SK-N-DZ (cell line): ENCODE measurements at places on chromosomes 12 and 14.

- no peak for DNase-seq
These were observed 182.5 kb downstream of the PHETA1 start for GRCh38 chr12:111186347-111186746.

DNA sequence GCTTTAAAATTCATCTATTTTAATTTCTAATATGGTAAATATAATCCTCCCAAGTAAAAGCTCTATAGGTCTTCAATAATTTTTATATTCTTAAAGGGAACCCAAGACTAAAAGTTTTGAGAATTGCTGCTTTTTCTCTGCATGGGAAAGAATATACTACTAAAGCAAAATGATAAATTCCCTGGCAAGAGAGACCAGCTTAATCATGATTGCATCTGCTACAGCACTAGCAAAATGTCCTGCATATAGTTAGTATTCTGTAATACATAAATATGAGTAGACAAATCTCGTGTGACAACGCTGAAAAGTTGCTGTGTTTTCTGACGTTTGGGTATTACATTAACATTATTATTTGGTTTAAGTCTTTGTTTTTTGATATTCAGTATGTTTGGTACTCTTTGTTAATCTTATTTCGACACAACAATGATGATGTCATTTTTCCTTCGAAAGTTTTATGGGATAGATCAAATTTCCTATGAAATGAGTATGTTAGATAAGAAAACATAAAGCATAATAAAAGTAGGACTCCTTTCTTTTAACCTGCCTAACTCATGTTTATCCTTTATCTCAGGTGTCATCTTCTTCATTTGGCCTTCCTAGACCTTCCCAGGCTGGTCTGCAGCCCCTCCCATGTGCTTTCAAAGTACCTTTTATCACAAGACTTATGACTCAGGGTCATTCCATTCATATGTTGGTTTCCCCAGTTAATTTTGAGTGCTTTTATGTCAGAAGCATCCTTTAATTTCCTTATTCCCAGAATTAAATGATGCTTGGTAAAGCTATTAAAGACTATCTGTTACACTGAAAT, 321.9 kb downstream of the RAD51B start:
- DNase-seq: no peak

GRCh38 chr12:9662488-9662887, 7.0 kb upstream of the CLEC2D start:
- DNase-seq: no peak

- DNase-seq: no peak
These were observed 4.9 kb upstream of the RIC8B start for GRCh38 chr12:106769546-106769945.

- no peak for DNase-seq
These were observed 12.7 kb downstream of the SLC11A2 start for GRCh38 chr12:51013441-51013840.

GRCh38 chr14:80393766-80394165, 182.5 kb upstream of the DIO2 start:
- DNase-seq: no peak

- no peak for DNase-seq
These were observed 15.3 kb upstream of the KRT80 start for GRCh38 chr12:52207106-52207505.

DNA sequence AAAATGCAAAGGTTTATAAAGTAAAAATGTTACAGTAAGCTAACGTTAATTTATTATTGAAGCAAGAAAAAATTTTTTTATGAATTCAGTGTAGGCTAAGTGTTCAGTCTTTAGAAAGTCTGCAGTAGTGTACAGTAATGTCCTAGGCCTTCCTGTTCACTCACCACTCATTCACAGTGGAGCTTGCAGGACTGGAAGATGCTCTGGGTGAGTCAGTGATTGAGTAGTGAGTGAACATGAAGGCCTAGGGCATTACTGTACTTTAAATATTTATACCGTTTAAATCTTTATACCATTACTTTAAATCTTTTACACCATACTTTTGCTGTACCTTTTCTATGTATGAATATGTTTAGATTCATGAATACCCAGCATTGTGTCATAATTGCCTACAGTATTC, 120.3 kb upstream of the SLC38A4 start:
- DNase-seq: no peak

- DNase-seq: no peak
These were observed 1.6 kb upstream of the SLC6A13 start for GRCh38 chr12:264269-264668.

- DNase-seq: no peak
These were observed 187.0 kb upstream of the C14orf180 start for GRCh38 chr14:104392396-104393198.

DNA sequence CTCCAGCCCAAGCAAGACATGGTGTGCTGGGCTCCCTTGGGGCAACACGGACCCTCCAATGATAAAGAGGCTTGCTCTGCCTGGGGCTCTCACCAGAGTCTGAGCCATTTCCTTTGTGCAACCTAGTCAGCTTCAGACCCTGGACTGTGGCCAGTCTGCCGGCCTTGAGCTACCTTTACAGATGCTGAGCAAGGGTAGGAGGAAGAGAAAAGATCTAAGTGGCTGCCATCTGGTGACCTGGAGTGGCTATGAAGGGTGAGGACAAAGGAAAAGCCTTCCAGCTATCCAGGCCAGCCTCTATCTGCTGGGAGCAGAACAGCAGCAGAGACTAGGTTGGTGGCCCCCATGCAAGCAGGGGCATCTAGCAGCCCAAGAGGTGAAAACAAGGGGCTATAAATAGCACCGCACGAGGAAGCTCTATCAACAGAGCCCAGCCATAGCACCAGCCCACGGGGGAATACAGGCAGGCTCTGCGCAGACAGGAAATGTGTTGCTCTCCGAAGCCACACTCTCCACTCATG, 230.1 kb downstream of the FOXN3 start:
- DNase-seq: no peak

DNA sequence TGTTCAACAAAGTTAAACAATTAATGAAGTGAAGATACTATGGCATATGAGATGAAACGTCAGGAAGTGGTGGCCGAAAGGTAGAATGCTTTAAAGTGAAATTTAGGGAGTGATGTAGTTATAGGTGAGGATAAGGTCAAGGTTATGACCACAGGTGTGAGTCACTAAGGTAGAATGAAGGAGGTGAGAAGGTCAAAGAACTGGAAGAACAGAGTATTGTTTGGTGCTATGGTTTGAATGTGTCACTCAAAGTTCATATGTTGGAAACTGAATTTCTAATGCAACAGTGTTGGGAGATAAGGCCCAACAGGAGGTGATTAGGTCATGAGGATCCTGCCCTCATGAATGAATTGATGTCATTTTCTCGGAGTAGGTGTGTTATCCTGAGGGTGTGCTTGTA, 293.6 kb downstream of the NELL2 start:
- DNase-seq: no peak

DNA sequence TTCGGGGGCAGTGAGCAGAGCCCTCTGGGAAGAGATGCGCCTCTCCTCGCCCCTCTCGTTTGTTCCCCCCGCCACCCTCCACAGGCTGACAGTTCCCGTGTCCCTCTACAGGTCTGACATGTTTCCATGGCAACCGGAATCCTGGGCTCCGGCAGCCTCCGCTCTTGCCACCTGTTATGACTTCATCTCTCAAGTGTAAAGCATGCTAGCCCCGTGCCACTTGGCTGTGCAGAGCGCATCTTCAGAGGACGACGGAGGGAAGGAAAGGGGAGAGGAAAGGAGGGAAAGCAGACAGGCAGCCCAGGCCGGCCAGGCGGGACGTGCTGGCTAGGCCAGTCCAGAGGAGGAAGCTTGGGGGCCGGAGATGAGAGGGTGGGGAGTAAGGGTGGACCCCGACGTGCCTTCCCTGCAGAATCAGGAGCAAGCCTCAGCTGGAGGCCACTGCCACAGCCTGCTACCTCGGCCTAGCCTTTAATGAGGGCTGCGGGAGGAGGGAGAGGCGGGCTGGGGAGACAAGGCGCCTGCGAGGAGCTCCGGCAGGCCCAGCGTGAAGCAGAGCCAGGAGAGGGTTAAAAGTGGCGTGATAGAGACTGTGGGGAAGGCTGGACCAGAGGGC, 214.3 kb downstream of the DPF3 start:
- DNase-seq: peak; percentile 69

- DNase-seq: no peak
These were observed 1.3 kb upstream of the CLBA1 start for GRCh38 chr14:104984056-104984894.

- DNase-seq: no peak
These were observed 41.9 kb downstream of the STX2 start for GRCh38 chr12:130796985-130797686.

GRCh38 chr14:99744873-99745224, 48.4 kb upstream of the EML1 start:
- DNase-seq: no peak

DNA sequence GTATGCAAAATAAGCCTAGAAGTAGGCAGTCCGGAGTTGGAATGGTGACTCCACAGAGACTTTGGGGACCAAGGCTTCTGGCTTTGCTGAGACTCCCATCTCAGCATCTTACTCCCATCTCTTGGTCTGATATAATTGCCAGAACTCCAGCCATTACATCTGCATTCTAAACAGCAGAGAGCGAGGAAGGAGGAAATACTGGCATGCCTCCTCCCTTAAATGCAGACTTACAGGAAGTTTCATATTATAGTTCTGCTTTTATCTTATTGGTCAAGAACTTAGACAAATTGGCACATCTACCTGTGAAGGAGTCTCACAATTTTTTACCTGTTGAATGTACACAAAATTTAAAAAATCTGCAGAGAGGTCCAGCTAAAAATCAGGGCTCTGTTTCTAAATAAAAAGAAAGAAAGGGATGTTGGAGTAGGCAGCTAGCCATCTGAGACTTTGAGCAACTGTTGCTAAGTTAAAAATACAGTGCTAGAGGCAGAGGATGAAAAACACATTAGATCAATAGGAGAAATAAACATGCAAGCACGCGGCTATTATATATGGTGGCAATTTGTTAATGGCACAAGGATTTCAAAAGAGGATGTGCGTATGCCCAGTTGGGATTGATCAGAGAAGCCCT, 209.9 kb upstream of the HMGA2 start:
- DNase-seq: no peak

- DNase-seq: no peak
These were observed 34.6 kb downstream of the RBM19 start for GRCh38 chr12:113931517-113931916.

GRCh38 chr14:24576182-24576581, at the start of gene CTSG:
CTSG (minus strand) TSS chr14:24576250; CDS start chr14:24576223, 27 bp downstream.
- DNase-seq: no peak

GRCh38 chr12:124694846-124695497, 127.6 kb upstream of the NCOR2 start:
- peak; percentile 64 for DNase-seq

DNA sequence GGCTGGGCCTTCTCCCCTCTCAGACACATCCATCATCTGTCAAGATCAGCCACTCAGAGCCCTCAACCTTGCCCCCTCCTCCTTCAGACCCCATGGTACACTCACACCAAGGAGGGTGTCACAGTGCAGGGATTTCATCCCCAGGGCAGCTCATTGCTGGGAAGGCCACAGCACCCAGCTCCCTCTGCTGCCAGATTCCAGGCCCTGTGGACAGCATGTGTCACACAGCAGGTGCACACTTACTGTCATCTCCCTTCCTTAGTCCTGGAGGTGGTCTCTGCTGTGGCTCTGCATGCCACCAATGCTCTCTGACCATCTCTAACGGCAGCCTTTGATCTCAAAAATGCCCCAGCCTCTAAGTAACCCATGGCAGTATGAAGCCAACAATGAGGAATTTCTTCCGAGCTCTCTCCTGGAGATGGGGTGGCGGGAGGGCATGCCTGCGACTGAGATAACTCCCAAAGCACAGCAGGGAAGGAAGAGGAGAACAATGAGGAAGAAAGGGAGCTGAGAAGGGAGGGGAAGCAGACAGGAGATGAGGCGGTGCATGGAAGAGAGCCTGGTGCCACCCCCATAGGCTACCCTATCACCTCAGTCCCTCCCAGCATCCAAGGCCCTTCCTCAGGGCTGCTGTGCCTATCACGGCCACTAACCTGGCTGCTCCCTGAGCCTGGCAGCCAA, 101.0 kb downstream of the SINHCAF start:
- DNase-seq: no peak

GRCh38 chr12:123164222-123164621, 13.3 kb upstream of the PITPNM2 start:
- no peak for DNase-seq

GRCh38 chr12:7994731-7995205, 37.7 kb upstream of the FOXJ2 start:
- no peak for DNase-seq

- no peak for DNase-seq
These were observed 62.9 kb downstream of the CCDC91 start for GRCh38 chr12:28253161-28253641.

DNA sequence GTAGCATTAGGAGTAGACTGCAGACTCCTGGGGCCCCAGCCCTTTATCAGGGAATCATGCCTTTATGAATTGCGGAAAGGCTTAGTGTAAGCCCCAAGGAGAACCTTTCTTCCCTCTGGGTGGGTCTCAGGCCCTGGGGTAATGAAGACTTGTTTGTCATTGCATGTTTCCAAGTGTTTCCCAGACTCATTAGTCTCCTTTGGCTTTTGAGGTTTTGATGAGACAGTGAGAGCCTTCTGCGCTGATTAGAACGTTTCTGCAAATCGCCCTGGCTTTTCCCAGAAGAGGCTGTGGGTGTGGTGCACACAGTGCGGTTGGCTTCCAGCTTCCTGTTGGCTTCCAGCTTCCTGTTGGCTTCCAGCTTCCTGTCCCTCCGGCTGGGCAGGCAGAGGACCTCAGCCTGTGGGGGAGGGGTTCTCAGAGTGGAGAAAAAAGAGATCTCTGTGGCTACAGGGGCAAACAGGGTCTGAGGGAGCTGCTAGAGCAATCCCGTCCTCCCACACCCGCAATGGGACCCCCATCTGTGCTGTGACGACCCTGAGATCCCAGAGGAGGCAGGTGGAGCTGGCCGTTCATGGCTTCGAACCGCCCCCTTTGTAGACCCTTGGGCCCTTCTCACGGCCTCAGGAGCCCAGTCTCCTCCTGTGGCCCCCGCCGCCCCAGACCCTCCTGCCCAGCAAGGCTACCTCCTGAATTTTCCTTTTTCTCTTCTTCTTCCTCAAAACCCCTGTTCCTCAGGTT, 42.1 kb downstream of the GPR68 start:
- DNase-seq: no peak

DNA sequence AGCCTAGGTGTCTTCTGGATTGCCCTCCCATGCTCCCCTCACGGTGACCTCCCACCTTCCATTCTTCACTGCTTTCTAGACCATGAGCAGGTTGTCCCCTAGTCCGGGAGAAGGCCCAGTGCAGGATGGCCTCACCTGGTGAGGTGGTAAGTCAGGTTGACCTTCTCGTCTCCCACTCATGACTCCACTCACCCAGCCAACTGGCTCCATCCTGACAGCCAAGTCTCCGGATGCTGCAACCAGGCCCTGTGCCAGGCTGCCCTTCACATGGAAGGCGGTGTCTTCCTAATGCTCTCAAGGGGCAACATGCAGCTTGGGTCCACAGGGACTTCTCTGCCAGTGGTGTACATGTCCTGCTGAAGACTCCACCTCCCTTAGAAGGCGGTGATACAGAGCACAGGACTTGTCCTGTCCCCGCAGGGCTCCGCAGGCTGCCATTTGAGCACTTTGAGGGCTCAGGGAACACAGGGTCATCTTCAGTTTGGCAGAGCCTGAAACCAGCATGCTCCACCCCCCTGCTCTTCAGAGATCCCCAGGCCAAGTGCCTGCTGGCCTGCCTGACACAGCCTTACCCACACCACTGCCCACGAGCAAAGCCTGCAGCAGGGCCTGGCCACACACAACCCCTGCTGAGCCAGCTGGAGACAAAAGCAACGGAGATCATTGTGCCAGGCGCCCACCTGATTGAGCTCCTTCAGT, 25.4 kb downstream of the BATF start:
- no peak for DNase-seq
